ENCODE measurements at places on chromosomes 1 and 21.
A peak's percentile ranks its signal among the peaks of the same experiment; 100 is the strongest.

DNA sequence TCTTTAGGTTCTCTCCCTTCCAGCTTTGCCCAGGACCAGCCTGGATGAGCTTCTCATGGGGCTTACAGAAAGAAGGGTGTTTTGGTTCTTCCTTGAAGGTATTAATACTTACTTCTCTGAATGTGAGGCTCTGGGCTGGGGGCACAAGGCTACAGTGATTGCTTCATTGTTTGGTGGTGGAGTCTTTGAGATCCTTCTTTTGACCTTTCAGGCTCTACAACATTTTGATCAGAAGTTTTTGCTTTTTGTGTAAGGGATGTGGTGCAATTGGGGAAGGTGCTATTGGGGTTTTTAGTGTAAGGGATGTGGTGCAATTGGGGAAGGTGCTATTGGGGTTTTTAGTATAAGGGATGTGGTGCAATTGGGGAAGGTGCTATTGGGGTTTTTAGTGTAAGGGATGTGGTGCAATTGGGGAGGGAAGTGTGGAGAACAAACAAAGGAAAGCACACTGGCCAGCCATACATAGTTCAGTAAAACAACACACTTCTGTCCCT is 103.6 kb upstream of the IVNS1ABP start:
- DNase-seq = peak; percentile 49

- no peak for DNase-seq
Measured at GRCh38 chr1:222540598-222540995, 7.3 kb downstream of the HHIPL2 start.

DNA sequence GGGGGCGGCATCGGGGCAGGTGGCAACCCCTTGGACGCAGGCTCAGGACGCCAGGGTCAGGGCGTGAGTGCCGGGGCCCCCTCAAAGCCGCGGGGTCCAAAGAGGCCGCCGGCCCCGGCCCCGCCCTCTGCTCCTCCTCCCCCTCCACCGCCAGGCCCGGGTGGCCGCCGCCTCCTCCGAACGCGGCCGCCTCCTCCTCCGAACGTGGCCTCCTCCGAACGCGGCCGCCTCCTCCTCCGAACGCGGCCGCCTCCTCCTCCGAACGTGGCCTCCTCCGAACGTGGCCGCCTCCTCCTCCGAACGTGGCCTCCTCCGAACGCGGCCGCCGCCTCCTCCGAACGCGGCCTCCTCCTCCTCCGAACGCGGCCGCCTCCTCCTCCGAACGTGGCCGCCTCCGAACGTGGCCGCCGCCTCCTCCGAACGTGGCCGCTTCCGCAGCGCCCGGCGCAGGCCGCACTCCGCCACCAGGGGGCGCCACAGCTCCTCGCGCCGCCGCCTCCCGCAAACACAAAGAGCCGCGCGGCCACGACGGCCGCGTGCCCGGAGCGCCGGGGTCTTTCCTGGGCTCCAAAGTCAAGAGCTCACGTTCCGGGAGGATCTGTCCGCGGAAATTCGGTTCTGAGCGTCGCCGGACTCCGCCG is 19.3 kb upstream of the SAMD11 start:
- peak; percentile 81 for DNase-seq

GRCh38 chr1:234710936-234711724 is 101.2 kb upstream of the IRF2BP2 start:
- no peak for DNase-seq

- peak; percentile 26 for DNase-seq
Measured at GRCh38 chr1:25033828-25034705, 104.0 kb upstream of the RUNX3 start.

DNA sequence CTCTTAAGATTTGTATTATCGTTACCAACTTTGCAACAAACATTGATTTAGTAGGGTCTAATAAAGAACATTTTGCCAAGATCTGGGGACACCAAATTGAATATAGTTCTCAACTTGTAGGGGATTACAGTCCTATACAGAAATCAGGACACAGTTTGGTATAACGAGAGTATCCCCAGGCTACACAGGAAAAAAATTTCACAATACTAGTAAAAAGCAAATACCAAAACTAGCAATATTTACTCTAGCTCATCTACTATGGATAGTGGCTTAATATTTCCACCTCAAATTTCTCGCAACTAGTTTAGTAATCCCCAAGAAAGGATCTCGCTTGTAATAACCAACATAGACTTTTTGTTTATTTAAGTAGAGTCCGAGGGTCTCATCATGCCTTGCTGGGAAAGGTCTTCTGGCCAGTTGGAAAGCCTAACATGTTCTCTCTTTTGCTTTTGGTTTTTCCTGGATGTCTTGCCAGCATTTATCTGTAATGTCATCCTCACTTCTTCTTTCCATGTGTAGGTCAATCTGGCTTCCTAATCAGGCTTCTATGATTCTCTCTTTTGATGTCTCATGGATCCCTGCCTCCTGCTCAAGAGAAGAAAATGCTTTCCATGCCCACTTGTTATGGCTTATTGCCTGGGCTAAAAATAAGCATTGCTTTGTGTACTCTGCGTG is 104.7 kb upstream of the KCNK2 start:
- no peak for DNase-seq

DNA sequence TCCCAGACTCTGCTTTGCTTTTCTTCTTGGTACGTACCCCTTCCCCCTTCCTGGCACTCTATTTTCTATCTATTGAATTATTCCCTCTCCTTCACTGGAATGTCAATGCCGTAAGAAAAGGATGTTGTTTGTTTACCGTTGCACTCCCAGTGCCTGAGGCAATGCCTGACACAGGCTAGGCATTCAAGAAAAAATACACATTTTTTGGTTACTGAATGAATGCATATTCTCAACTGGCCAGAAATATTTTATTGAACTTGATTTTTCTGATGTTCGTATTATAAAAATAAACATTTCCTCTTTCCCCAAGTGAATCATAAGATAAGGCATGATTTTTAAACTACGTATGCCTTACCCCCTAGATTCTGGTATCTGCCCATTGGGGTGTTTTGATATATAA is 41.2 kb downstream of the GNG12 start:
- no peak for DNase-seq

DNA sequence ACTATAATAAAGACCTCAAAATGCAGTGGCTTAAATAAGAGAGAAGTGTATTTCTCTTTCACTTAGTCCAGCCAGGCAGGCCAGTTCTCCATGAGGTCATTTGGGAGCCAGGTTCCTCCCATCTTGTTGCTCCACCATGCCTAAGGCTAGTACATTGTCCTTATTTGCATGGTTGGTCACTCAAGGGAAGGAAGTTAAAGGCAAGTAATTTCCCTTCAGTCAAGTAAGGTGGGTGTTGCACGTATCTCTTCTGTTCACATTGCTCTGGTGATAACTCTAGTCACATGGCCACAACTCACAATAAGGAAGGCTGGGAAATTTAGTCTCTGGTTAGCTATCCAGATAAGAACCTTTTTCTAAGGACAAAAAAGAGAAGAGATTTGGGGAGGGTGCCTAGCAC is 27.2 kb upstream of the TADA1 start:
- no peak for DNase-seq

GRCh38 chr1:180515364-180515763 is 13.0 kb upstream of the ACBD6 start:
- no peak for DNase-seq

GRCh38 chr1:229199261-229200243 is 71.4 kb upstream of the RAB4A start:
- peak; percentile 32 for DNase-seq

GRCh38 chr1:161944381-161944780 is 79.3 kb downstream of the OLFML2B start:
- no peak for DNase-seq

GRCh38 chr1:217407534-217408001 is 223.3 kb downstream of the GPATCH2 start:
- DNase-seq = no peak

DNA sequence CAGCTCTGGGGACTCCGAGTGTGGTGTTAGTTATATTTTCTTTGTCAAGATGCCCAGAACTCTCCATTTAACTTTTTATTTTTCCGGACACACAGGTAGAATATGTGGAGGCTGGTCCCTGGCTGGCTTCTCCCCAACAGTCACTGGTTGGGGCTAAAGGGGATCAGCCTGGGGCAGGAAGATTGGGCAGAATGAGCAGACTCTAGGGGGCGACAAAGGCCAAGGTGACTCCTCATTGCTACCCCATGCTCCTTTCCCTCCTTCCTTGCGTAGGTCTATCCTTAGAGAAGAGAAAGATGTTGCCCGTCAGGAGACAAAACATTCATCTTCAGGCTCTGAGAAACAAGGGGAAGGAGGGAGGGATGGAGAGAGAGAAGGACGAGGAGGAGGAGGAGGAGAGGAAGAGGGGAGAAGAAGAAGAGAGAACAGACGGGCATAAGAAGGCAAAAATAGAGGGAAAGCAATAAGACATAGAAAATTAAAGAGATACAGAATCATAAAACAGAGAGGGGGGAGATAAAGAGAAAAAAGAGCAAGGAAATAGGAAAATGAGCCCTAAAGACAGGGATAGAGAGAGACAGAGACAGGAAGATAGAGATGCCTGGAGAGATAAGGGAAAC is 89.9 kb downstream of the FOXD2 start:
- DNase-seq = peak; percentile 16

GRCh38 chr1:151524736-151525135 is 13.5 kb downstream of the CGN start:
- no peak for DNase-seq

DNA sequence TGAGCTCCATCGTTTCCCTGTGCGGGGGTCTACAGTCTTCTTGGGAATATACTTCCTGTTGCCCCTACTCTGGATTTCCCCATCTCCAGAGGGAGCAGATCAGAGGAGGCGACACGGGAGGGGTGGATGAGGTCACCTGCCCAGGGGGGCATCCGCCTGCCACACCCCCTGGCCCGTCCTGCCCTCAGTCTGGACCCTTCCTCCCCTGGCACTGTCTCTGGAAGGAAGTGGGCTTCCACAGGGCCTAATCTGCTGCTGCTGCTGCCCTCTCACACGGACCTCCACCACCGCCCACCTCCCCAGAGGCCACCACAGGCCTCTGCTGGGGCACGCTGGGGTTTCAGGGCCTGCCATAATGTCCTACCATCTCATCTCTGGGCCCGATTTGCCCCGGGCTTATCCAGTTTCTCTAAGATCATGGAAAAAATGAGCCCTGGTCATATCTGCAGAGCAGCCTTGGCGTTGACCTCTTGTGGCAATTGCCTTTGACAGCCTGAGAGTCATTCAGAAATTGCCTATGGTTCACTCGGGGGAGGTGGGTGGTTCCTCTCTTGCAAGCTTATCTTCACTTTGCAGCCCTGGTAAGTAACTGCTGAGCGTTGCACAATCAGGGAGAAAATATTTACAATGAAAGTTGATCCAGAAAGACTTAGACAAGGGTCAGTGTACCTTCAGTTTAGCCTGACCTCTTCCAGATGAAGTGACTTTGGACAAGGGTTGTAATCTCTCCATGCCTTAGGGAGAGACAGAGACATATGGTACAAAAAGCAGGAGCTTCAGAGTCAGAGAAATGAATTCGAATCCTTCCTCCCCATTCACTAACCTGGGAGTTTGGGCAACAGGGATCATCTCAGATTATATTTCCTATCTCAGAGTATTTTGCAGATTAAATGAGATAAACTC is 252.4 kb downstream of the TOMM20 start:
- DNase-seq = peak; percentile 61

DNA sequence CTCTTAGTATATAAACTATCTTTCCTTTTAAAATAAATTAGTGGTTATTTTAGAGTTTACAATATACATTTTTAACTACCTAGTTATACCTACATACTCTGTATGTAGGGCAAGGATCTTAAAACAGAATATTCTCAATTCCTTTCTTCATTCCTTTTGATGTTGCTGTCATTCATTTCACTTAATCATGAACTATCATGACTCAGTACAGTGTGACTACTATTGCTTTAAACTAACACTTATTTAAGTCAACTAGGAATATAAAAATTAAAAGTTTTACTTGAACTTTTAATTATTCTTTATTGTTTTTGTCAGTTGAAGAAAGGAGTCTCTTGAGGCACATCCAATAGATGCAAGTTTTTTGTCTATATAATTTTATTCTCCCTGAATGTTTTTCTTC is 726.4 kb downstream of the BRINP3 start:
- DNase-seq = no peak

- no peak for DNase-seq
Measured at GRCh38 chr1:147171399-147172167, 687 bp downstream of the PRKAB2 start.

GRCh38 chr1:24572301-24572700 is 16.4 kb downstream of the NCMAP start:
- no peak for DNase-seq

- DNase-seq = no peak
Measured at GRCh38 chr1:226571893-226572292, 23.3 kb downstream of the STUM start.

DNA sequence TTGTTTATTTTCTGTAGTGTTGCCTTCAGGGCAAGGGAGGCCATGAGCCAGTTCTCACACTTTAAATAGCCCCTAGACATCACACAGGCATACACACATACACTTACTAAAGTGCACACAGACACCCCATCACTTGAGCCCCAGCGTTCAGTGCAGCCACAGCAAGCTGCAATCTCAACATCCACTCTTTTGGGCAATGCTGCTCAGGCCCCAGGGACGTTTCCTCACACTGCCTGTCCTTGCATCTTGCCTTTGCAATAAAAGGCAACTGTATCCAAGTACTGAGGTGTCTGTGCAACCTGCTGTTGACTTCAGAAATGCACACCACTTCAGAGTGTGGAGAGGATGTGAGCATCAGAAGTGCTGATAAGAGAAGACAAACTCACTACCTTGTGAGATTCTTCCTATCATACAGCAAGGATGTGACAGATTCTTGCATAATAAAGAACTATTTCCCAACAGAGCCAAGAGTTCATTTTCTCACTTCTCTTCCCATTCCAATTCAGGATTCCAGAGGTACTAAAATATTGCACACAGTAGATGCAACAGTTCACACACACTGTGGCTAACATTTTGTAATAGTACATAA is 36.2 kb downstream of the IRF2BP2 start:
- no peak for DNase-seq

GRCh38 chr1:230381585-230381984 is 44.5 kb downstream of the PGBD5 start:
- no peak for DNase-seq

DNA sequence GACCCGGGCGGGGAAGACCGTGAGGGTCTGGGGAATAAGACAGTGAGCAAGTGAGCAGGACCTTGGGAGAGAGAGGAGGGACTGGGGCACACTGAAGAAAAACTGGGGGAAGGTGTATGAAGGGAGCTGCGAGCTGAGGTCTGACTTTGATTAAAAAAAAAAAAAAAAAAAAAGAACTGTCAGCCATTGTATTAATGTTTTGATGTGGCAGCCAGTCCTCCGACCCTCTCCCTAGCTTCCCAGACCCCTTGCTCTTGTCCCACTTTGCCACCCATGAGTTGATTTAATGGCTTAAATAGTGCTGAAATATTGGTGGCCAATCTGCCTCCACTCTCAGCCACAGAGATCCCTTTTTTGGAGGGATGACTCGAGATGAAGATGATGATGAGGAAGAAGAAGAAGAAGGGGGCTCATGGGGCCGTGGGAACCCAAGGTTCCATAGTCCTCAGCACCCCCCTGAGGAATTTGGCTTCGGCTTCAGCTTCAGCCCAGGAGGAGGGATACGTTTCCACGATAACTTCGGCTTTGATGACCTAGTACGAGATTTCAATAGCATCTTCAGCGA is 652 bp downstream of the HAX1 start:
- DNase-seq = no peak

GRCh38 chr21:45818904-45819285 is 162.7 kb upstream of the COL6A1 start:
- peak; percentile 95 for DNase-seq

Measured in activated CD4-positive, alpha-beta T cell treated with anti-CD3 and anti-CD28 coated beads, Interleukin-10, Interleukin-2, amounts not matched to agents 100 ng/mL and 50 ng/mL, durations not matched to agents 16 hours and 8 hours (primary cell).